ENCODE measurements at places on chromosomes 1 and 21. TPM values are rescaled to one million over a fixed set of nuclear protein-coding genes. Genes with fewer than 3 reads are reported as not detected.

Gene TNFAIP8L2
- 2.0 TPM for total RNA-seq

DNA sequence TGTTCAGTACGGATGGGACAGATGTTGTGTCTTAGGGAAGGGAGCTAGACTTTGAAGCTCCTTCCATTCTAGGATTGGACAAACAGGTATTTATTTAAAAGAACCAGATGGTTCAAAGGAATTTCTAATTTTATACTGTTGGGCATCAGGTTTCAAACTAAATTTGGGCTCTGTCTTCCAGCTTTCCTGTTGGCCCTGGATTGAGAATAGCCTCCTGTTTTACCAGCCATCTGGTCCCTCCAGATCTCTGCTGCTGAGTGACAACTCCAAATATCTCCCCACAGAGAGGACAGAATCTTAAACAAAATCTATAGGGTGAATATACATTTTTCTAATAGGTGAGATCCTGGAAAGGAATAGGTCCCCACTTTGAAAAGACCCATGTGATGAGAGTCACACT lies 52.5 kb upstream of the CNIH3 start:
- H3K4me1 ChIP-seq: no peaks in the 10 kb centered on the region
- H3K36me3 ChIP-seq: no peaks in the 10 kb centered on the region
- no peaks in the 10 kb centered on the region for H3K27me3 ChIP-seq
- no peak overlapping the region for H3K4me3 ChIP-seq

GRCh38 chr21:19034041-19034440 lies 630.5 kb upstream of the TMPRSS15 start:
- H3K27me3 ChIP-seq: no peaks in the 10 kb centered on the region
- H3K4me1 ChIP-seq: no peaks in the 10 kb centered on the region
- DNase-seq: no peak

Gene RIMS3
- 3.9 TPM for total RNA-seq

Measured in stomach (tissue), 19 donors.